ENCODE measurements at places on chromosomes 12 and 14.

DNA sequence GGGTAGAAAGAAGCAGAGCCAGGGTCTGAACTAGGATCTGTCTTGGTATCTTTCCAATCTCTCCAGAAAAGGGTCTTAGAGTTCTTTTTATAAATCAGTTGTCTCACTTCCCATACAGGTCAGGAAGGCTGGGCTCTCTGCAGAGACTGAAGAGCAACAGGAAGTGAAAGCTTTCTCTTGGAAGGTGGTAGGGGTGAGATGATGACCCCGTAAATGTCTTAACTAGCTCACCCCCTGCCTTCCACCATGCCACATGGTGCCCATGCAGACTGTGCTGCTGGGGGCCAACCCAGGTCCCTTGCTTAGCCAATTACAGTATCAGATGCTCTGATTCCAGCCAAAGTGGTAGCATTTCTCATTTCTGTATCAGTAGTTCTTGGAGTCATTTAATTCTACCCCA lies 17.6 kb upstream of the RASSF8 start:
- DNase-seq = no peak

GRCh38 chr14:60183741-60184140 lies 18.5 kb upstream of the DHRS7 start:
- DNase-seq = no peak

GRCh38 chr12:105995961-105996431 lies 142.8 kb downstream of the NUAK1 start:
- no peak for DNase-seq

DNA sequence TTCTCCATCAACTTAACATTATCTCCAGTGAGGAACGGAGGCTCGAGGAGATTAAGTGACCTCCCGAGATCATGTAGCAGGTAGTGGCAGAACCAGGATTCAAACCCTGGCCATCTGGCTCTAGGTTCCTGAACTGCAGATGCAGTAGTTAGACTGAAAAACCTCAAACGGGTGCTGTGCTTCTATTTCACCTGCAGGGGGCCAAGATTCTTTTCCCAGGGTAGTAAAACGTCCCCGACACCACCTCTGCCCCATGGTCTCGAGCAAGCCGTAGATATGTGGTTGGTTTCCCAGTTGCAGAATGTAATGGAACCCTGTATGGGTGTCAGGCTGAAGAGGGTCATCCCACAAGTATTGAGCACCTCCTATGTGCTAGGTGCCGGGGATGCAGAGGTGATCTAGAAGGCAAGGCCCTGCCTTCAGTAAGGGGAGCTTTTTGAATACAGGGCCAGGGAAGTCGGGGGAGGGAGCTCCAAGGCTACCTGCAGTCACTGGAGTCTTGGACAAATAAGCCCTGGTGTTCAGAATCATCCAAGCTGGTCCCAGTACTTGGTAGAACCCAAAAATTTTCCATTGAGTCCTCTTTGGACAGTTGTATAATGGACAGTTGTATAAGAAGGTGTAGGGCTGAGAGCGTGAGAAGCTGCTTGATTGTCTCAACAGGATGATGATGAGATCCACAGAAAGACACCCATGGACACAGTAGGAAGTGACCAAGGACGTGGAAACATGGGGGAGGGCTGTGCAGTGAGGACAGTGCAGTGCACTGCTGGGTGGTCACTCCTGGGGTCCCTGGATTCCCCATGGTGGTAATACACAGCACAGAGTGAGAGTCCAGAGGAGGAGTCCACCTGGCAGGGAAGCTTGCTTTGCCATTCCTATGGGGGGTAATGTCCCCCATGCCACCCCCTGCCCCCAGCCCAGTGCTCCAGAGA lies 197.2 kb downstream of the CHST11 start:
- no peak for DNase-seq

GRCh38 chr12:64691227-64691794 lies 67.9 kb downstream of the GNS start:
- no peak for DNase-seq

- no peak for DNase-seq
These were observed at the start of gene ASB2 for GRCh38 chr14:93976477-93977057. ASB2 (minus strand) TSS chr14:93976570; CDS start chr14:93964539, 12,031 bp downstream.

DNA sequence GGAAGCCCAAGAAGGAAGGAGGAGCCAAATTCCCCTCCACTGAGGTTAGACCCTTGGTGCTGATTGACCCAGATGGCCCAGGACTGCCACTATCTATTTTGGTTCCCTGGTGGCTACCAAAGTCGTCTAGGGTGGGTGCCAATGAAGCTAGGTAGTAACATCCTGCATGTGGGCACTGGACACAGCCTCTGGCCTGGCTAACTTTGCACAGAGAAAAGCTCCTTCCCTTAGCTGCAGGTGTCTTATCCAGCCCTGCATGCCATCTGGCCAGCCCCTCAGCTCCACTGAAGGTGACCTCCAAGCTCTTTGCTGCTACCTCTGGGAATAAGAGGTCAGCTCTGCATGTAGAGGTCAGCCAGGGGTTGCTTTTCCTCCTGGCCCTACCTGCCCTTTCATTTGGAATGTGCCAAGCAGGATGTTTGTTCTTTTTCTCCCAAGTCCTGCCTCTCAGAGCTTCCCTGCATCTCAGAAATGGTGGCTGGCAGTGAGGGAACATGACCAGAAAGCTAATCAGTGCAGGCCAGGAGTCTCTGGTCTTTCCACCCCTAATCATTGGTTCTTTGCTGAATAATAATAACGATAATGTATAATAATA lies 34.0 kb downstream of the JDP2 start:
- no peak for DNase-seq
